ENCODE measurements at places on chromosomes 1 and 21.

DNA sequence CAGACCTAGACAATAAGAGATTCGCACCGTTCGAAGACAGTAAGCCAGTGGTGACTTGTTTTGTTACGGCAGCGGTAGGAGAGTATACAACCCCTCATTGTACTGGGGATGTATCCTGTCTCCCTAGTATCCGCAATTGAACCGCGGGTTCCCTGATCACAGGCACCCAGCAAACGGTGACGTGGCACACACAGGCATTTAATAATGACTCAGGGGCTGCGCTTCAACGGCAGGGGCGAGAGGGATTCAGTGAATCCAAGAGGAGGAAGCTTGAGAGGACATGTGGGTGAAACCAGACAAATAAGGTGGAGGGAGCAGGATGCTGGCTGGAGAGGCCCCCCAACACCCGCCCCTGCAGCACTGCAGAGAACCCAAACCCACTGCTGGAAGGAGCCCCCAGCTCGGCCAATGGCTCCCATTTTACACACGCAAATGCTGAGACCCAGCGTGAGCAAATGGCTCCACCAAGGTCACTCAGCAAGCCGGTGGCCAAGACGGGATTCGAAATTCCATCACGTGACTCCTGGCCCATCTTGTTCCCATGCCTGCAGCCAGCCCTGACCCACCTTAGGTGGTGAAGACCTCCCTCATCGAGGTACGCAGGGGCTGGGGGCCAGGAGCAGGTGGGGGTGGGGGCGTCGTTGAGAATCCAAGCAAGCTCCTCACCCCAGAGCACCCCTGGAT lies 149.9 kb downstream of the SYF2 start:
- no peak for DNase-seq

DNA sequence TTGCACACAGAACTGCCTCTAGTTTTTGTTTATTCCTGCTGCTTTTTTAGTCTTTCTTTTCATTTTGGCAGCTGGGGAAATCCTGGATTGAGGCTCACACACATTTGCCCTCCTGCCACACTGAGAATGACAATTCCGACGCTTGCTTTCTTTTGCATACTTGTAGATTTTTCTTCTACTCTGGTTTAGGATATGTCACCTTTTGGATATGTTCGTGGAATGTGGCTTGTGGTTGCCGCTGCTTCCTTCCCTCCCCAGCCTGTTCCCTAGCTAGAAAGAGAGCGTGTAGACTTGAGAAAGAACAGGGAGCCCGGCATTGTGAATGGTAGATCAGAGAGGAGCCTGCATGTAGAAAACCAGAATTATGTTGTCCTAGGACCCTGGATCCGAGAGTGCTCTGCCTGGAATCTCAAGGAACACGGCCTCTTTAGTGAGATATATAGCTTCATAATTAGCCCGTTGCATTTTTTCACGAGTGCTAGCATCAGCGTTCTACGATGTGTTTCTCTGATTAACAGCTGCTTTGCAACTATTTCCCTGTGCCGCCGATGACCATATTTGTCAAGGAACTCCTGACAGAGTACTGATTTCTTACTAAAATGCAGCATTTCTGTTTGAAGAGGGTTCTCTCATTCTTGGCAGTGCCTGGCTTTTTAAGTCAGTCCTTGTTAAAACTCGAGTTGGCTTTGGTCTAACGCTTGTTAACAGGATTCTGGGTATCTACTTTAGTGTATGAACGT lies 56.2 kb downstream of the PEX14 start:
- DNase-seq: no peak

- DNase-seq: no peak
Observed at GRCh38 chr1:115888976-115889375, 48.0 kb upstream of the NHLH2 start.

DNA sequence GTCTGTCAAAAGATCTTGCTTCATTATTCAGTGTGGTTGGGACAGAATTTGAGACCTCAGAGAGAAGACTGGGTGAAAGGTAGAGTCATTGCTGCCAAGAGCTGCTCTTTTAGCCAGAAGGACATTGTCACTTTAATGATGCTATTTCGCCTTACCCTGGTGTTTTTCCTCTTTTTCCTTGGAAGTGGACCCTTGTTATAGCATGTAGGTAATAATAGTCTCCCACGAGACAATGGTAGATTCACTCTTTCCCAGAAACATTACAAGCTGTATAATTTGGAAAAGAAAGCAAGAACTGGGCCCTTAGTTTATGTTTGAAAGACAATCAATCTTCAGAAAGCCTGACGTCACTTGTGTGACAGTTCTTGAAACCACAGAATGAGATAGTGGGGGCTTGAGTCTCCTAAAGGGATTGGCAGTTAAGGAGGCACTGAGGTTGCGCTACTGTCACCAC lies 3.8 kb downstream of the SERTAD4 start:
- DNase-seq: no peak

GRCh38 chr1:175683491-175684298 lies 59.7 kb downstream of the TNR start:
- no peak for DNase-seq

- peak; percentile 66 for DNase-seq
Observed at GRCh38 chr1:5494518-5494917, 497.7 kb downstream of the NPHP4 start.

- peak; percentile 42 for DNase-seq
Observed at GRCh38 chr1:85463731-85464496, 1.0 kb downstream of the DDAH1 start.

- DNase-seq: no peak
Observed at GRCh38 chr1:232765542-232765941, 39.7 kb upstream of the MAP10 start.

DNA sequence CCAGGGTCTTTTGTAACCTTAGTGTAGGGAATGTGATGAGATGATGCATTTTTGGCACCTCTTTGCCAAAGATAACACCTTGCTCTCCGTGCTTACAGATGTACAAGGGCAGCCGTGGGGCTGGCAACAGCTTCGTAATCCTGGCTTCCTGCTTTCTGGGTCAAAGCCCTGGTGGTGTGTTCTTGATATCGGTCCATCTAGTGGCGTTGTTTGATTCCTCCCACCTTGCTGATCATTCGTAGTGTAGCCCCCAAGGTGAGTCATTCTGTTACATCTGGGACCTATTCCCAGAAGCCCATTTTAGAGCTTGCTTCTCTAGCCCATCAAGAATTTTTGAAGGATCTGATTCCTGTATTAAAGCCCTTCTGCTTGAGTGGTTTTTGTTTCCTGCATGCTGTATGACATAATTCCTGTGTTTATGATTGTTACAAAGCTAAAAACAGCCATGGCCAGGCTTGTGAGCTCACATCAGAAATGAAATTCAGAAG lies 7.0 kb upstream of the CCT8 start:
- no peak for DNase-seq

- DNase-seq: no peak
Observed at GRCh38 chr1:93528412-93528811, 80.5 kb downstream of the FNBP1L start.

- DNase-seq: peak; percentile 79
Observed at GRCh38 chr1:198903203-198903602, 264.4 kb downstream of the PTPRC start.

DNA sequence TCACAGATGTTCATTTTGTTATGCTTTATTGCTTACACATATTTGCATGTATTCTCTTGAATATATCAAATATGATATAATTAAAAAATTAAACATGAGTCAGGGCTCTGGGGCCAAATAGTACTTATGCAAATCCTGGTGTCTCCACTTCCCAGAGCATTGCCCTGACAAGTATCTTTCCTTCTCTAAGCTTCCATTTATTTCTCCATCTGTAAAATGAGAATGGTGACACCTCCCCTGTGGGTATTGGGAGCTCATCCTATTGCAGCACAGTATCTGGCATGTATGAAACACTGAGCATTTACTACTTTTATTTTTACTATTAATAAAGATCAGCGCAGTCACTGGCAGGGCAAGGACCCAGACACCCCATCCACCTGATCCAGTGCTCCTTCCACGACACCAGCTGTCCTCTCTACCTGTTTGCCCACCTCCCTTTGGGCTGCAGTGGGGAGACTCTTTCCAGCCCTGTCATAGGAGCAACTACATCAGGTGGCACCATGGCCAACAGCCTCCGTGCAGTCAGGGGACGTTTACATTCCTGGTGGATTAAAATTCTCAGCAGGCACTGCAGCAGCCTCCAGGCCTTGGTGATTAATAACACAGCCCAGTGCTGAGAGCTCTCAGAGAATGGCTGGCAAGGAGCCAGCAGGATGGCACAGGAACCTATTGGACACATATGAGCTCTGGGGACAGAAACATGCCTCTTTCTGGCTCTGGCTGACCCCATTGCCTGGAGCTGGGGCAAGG lies 113.0 kb downstream of the DMRTB1 start:
- DNase-seq: peak; percentile 34

DNA sequence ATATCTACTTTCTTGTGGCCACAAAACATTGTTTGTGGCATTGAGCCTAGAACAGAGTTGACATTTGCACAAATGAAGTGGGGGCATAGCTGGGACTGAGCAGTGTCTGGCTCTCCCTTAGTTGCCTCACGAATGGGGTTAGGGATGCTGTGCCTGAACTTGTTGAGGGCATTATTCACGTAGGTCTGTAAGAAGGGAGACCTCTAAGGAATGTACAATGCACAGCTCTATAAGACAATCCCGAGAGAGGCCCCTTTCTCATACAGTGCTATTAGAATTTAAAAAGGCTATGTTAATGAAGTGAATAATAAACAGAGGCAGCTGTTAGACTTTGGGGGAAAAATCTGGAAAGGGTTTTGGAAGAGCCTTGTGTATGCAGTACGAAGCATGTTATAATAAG lies 118.4 kb upstream of the DEPDC1 start:
- DNase-seq: no peak

DNA sequence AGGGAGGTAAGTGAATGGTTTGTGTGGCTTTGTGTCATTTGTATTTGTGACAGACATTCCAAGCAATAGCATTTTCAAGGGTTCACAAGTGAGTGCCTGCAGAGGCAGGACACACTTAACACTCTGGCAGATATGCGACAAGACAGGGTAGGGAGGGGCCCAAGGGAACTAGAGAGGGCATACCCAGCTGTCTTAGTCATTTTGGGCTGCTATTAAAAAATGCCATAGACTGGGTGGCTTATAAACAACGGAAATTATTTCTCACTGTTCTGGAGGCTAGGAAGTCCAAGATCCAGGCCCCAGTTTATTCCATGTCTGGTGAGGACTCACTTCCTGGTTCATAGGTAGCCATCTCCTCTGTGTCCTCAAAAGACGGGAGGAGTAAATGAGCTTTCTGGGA lies 137.4 kb downstream of the FGGY start:
- no peak for DNase-seq

GRCh38 chr21:31132574-31133242 lies 94.4 kb upstream of the KRTAP19-8 start:
- DNase-seq: peak; percentile 14

- peak; percentile 40 for DNase-seq
Observed at GRCh38 chr1:173478094-173478674, 1.0 kb downstream of the PRDX6 start.

- DNase-seq: no peak
Observed at GRCh38 chr1:31084782-31085569, 19.5 kb upstream of the PUM1 start.

DNA sequence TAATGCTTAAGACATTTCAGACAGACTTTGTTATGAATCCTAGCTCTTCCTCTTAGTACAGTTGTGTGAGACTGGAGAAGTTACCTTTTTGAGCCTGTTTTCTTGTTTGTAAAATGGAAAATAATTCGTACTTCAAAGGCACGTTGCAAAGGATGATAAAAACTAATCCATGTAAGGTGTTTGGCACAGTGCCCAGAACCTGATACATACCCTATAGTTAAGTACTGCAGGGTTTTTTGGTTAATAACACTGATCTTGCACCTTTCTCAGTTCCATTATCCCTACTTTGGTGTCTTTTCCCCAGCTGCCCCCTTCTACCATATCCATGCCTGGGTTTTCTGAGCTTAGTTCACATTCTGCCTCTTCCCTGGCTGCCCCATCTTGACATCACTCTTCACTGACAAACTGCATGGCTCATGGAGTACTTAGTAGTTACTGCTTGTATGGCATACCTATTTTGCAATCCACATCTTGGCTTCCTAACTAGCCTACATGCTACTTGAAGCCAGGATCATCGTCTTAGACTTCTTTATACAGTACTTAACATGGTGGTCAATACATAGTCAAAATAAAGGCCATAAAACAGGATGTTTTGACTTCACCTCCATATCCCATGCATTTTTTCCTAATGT lies 10.1 kb downstream of the CCDC185 start:
- DNase-seq: no peak

- no peak for DNase-seq
Observed at GRCh38 chr21:44498280-44499210, 41.5 kb downstream of the KRTAP10-1 start.

DNA sequence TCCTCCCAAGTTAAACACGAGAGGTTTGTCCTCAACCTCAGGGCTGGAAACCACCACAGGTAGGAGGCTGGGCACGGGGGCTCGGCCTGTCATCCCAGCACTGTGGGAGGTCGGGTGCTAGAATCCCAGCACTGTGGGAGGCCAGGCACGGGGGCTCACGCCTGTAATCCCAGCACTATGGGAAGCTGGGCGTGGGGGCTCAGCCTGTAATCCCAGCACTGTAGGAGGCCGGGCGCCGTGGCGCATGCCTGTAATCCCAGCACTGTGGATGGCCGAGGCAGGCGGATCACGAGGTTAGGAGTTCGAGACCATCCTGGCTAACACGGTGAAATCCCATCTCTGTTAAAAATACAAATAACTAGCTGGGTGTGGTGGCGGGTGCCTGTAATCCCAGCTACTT lies 6.7 kb upstream of the CDK11A start:
- DNase-seq: no peak

- DNase-seq: no peak
Observed at GRCh38 chr1:111486431-111486830, 12.6 kb downstream of the C1orf162 start.

- DNase-seq: no peak
Observed at GRCh38 chr1:95742591-95743089, 508.6 kb downstream of the RWDD3 start.

DNA sequence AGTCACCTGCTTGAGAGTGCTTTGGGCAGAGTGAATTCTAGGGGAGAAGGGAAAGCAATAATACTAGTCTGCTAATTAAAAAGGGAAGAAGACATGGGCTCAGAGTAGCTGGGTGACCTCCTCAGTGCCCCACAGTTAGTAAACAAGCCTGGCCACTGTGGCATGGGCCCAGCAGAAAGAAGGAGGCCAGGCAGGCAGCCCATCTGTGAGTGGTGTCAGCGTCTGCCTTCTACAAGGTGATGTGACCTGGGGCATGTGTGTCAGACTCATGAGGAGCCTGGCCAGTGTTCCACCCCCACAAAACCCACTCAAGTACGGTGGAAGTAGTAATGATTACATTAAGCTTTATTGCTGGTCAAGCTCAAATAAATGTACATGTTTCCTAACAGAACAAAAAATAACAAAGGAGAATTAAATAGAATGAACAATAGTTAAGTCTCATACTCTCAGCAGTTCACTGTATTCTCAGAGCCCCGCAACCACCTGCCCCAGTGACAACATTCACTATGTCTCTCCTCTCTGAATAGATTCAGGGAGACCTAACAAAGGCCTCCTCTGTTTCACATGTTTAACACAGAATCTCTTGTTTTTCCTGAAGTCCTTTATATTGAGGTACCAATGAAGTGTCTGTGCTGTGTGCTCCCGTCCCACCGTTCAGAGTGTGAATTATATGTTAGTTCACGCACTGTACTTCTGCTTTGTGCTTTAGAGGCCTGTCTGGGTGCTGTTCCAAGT lies 32.5 kb downstream of the SLC22A15 start:
- peak; percentile 77 for DNase-seq

GRCh38 chr21:39885119-39885848 lies 18.0 kb downstream of the PCP4 start:
- DNase-seq: peak; percentile 76
